Muscle of arm (tissue), 14 donors: ENCODE measurements at places on chromosomes 7 and 10. TPM values are rescaled to one million over a fixed set of nuclear protein-coding genes. Genes with fewer than 3 reads are reported as not detected.

DNA sequence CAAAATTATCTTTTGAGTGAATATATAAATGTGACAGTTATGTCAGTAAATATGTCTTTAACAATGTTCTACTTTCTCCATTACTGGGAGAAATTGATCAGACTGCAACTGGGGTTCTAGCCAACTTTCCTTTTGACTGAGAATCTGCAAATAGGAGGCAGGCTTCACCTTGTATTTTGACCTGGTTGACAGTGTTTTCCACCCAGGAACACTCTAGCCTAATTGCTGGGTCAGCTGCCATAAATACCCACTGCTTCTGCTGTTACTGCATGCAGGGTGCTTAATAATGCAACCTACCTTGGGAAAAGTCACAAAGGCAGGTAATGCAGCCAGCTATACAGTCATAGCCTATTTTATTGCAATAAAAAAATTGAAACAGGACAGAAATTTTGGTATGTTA lies 319.0 kb downstream of the DGKB start:
- no peak for DNase-seq

GRCh38 chr7:133207687-133208086 lies 45.2 kb upstream of the EXOC4 start:
- DNase-seq = no peak

GRCh38 chr10:50593523-50594376 lies 30.0 kb downstream of the SGMS1 start:
- DNase-seq = no peak

DNA sequence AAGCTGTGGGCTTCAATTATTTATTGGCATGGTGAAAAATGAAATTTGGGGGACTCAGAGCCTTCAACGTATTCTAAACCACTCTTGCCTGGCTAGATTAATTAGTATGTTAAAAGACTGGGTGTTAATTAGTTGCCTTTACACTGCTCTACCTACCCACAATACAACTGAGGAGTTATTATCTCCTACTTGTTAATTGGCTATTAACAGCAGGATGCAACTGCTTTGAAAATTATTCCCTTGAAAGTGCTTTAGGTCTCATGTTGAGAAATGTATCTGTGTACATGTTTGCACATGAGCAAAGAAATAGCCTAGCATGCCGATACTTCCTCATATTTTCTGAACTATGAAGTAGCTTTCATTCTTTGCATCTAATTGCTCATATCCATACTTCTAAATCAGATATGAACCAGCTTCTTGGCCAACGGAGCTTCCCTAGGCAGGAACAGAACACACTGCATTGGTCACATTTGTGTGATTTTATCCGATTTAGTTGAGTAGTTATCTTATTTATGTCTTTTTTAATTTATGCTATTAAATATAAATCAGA lies 155.8 kb downstream of the GPAM start:
- no peak for DNase-seq

DNA sequence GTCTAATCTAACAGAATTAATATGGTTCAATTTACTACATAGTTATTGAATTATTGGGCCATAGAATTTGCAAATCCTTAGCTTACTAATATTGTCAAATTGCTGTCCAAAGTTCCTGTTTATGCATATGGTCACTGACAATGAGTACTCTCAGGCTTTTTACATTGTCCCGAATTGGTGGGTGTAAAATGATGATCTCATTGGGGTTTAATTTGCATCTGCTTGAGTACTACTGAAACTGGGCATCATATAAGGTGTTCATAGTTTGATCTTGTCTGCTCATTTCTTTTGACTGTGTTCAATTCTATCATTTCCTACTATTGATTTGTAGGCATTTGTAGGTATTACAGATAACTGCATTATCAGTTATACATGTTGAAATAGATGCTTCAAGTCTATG lies 12.7 kb downstream of the ABCA13 start:
- no peak for DNase-seq

GRCh38 chr10:17782921-17783665 lies 26.1 kb upstream of the MRC1 start:
- no peak for DNase-seq

- peak; percentile 19 for DNase-seq
Measured at GRCh38 chr10:49359349-49360270, 36.3 kb downstream of the DRGX start.

GRCh38 chr7:11527707-11528106 lies 304.3 kb downstream of the THSD7A start:
- DNase-seq = no peak

The ENTPD7 gene
- 4.1 TPM for polyA plus RNA-seq

The PCDH15 gene
- polyA plus RNA-seq = 0.10 TPM
